Thoracic aorta (tissue), 2 donors: ENCODE measurements at places on chromosomes 6 and 20.

- DNase-seq = no peak
These were observed 182.3 kb downstream of the TRDN start for GRCh38 chr6:123454448-123454847.

DNA sequence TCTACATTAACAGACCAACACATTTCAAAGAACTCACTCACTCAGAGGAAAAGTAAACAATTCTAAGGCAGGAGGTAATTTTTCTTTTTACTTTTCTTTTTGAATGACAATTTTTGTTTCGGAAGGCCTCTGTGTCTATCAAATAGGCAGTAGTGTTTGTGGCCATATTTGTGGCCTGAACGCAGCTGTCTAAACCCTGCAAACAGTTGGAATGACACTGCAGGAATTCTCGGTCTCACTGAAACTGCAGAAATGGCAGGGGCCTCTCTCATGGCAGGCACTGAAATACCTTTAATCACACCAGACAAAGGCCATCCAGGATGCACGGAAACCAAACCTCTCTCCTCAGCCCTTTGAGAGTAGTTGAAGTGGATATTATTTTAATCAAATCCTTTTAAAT lies 30.4 kb downstream of the FYN start:
- no peak for DNase-seq

- DNase-seq = no peak
These were observed 45.2 kb downstream of the PSMG4 start for GRCh38 chr6:3303795-3304411.

DNA sequence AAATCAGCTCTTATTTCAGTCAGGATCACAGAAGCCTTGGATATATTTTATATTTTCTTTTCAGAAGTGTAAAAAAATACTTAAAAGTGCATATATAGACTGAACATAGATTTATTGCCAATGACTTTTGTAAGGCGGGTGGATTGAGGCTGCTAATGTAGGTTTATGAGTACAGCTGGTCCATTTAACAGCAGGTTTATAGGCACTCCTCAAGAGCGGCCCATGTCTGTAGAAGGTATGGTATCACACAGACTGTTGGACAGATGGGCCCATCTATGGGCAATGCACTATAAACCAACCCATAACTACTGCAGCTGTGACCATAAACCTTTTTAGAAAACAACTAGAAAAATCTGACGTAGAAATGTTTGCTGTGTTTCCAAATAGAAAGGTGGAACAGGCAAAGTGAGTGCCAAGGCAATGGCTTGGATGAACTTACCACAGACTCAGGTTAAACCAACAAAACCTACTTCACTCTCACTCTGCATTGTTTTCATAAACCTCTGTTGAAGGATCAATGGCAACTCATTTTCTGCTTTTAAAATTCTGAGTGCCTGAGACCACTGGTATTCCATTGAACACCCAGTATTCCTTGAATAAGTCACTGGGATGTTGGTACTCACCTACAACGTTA lies 170.6 kb upstream of the EYA4 start:
- no peak for DNase-seq

- DNase-seq = no peak
These were observed 45.0 kb downstream of the SLC17A5 start for GRCh38 chr6:73608761-73609160.

GRCh38 chr20:4937407-4938319 lies 63.6 kb downstream of the SLC23A2 start:
- DNase-seq = no peak

DNA sequence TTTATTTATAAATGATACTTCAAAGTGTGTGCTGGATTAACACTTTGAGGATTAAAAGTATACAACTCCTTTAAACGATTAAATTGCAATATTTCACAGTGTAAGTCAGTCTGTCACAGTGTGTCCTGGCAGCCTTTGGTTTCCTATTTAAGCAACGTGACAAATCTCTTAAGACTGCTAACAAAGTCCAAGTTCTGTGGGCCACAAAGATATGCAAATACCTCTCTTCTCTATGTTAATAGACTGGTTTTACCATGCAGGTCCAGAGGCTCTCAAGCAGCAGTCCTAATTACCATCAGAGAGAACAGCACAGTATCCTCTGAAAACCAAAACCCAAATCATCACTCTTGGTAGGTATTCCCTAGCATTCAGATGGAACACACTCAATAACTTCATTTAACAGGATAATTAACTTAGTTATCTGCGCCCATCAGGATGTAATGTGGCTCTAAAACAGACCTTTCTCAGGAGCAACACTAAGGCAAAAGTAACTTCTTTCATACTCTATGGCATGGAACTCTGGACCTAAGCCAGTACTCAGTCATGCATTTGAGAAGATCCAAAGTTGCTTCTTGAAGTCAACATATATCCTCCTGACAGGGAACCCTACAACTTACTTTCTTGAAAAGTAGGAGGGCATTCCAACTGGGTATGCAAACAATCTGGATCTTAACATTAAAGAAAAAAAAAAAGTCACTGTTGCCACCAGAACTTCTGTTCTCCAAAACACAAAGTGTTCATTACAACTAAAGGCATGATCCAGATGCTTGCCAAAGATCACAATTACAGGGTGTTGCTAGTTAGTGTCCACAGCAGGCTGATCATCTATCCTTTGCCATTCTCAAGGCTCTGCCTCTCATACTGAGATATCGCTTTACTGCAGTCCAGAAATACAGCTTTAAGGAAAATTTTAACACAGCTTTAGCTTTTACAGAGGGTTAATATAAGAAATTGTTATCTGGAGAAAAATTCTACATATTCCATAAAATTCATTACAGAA lies 53.2 kb downstream of the MAN1A1 start:
- no peak for DNase-seq

DNA sequence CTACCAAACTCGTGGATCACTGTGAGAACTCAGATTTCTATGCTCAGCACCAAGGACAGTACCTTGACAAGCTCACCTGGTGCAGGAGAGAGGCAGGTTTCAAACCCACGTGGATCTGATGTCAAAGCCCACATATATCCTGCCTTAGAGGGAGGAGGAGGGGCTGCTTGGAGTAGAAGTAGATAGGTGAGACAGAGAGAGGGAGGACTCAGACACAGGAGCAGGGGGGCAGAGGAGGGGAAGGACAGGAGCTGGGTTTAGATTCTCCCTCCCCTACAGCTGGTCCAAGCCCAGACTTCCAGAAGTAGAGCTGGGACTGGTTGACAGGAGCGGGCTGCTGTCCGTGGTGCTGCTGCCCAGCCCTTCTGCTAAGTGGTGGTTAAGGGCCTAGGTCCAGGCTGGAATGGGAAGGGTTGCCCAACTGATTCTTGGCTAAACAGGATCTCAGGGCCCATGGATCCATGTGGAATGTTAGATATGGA lies 77.5 kb downstream of the CDH22 start:
- no peak for DNase-seq

GRCh38 chr6:53815381-53816119 lies 20.7 kb downstream of the LRRC1 start:
- DNase-seq = no peak

GRCh38 chr6:43299338-43300293 lies 1.6 kb downstream of the SLC22A7 start:
- no peak for DNase-seq
